A172 (cell line): ENCODE measurements at places on chromosomes 6 and 20. TPM values are rescaled to one million over a fixed set of nuclear protein-coding genes. Genes with fewer than 3 reads are reported as not detected.

GRCh38 chr6:830667-831327 lies 137.9 kb upstream of the EXOC2 start:
- DNase-seq, result no peak

BPHL gene
- total RNA-seq, result 22.8 and 25.2 TPM in 2 replicates

GRCh38 chr6:149855741-149856140 lies 8.4 kb downstream of the LRP11 start:
- DNase-seq, result no peak

EPPIN gene
- not detected in 2 replicates for total RNA-seq

DNA sequence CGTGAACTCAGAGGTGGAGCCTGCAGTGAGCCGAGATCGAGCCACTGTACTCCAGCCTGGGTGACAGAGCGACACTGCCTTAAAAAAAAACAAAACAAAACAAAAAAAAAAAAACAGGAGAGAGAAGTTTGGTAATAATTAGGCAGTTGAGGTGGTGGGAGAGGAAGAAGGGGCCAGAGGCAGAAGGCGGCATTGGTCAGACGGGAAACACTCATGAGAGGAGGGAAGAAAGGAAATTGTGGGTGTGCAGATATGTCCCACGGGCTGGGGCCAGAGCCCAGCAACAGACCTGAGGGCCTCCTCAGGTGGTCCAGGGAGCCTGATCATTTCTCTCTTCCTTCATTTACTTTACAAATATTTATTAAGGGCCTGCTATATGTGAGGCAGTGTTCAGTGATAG lies 20.0 kb downstream of the SULF2 start:
- DNase-seq, result no peak

DNA sequence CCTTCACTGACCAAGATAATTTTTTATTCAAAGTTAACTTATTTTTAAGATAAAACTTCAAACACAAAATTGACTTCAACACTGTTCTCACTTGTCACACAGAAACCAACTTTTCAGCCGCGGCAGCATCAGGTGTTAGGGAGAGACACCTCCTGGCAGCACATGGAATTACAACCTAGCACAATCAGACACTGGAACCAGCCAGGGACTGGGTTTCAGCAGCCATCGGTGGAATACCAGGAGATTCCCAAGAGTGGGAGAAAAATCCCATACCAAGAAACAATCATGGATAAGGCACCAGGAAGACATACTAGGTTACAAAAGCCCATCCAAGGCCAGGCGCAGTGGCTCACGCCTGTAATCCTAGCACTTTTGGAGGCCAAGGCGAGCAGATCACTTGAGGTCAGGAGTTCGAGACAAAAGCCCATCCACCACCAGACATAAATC lies 70.0 kb downstream of the SNX5 start:
- peak; percentile 65 for DNase-seq

PERP gene
- total RNA-seq, result 71.5 and 96.5 TPM in 2 replicates

DNA sequence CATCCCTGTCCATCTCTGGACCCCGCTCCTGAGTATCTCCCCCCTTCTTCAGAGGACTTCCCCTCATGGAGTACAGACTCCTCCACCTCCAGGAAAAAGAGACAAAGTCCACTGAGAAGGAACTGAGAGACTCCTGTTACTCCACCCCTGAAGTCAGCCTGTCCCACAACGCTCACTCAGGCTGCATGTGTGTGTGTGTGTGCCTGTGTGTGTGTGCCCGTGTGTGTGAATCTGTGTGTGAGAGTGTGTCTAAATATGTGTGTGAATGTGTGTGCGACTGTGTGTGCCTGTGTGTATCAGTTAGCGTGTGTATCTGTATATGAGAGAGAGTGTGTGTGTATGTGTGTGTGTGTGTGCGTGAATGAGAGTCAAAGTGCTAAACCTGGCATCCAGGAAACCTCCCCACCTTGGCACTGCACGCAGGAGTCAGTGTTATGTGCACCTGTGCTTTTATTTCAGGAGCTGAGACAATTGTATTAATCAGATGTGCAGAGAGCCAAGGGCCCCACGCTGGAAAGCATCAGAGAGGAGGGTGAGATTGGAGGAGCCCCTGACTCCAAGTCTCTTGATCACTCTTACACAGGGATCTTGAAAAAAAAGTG lies 39.0 kb downstream of the HLA-A start:
- DNase-seq, result no peak
